ENCODE measurements at places on chromosomes 11 and 22.

DNA sequence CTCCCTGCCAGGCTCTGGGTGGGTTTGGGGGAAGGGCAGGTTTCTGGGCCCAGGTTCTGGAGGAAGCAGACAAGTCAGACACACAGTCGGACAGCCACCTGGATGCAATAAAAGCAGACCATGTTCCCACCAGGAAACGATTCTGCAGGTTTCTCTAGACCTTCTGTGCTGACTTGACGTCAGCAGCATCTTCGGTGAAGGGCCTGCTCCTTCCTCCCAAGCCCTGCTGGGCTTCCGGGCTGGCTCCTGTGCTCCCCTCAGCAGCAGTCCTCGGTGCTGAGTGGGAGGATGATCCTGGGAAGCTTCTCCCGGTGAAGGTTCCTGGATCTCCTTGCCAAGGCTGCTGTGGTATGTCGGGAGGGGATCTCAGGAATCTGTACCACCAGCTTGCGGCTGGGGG lies 240.0 kb downstream of the GRIK4 start:
- no peak for DNase-seq

DNA sequence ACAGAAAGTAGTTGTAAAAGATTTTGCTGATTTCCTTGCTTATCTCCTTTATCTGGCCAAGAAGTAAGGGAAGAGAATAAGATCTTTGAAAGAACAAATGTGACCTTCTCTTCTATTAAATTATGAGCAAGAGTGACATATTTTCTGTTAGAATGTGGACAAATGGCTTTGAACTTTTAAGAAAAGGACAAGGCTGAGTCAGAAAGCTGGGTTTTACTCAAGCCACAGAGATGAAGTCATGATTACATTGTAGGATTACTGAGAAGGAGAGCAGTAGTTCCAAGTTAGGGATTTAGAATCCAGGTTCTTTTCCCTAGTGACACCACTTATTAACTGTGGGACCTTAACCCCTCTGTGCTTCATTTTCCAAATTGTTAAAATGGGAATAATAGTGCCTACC lies 13.5 kb downstream of the CCDC90B start:
- no peak for DNase-seq

DNA sequence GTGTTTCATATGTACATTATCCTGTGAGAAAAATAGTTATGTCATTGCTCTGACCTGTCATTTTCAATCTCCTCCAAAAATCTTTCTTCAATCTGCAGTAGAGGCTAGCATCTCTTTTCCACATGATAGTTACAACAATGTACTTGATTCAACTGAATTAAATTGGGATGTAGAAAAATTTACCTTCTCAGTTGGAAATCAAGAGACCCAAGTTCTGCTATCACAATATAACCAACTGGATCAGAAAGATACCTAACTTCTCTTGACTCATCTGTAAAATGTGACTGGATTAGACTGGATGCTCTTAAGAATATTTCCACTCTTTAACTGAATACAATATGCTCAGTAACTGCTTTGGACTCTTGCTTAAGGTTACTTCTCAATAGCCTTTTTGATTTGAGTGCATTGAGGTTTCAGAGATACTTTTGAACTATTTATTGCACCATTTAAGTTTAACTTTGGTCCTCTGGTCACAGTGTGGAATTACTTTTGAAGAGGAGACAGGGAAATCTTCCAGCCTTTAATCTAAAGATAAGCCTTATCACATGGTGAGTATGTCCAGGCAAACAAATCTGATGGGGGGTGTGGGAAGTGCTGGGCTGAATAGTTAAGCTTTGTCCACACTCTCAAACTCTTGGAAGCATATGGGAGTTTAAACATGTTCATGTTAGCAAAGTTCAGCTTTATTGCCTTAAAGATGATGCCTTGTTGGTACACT lies 82.3 kb downstream of the YAP1 start:
- DNase-seq, result no peak

DNA sequence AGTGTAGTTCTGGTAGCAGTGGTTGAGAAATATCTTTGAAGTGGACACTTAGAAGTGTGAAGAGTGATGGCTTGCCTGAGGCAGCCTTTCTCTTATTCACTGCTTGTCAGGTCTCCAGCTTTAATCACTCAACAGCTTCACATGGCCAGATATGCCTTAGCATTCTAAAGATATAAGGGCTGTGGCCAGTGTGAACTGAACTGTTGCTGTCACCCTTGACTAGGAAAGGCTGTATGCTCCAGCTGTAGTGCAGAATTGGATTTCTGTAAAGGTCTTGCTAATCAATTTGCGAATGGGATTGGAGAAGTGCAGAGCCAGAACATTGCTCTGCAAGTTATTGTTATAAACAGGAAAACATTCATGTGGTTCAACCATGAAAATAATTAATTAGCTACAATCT lies 266.7 kb downstream of the TMEM135 start:
- no peak for DNase-seq

DNA sequence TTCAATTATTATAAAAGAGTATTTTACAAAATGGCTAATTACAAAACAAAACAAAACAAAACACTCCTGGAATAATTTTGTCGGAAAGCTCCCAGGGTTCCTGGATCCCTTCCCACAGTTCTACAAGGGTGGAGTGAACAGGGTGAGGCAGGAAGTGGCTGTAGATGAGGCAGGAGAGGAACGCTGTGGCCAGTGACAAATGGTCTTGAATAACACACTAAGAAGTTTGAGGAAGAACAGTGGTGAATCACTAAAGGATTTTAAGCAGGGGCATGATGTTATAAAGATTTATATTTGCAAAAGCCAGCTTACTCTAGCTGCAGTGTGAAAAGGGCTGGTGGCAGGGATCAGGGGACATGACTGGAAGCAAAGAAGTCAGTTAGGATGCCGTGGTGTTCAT lies 33.8 kb upstream of the APOA1 start:
- DNase-seq, result no peak

GRCh38 chr11:3201677-3202181 lies 16.9 kb downstream of the MRGPRG start:
- DNase-seq, result no peak

GRCh38 chr11:48032721-48033120 lies 52.4 kb downstream of the PTPRJ start:
- DNase-seq, result no peak

- no peak for DNase-seq
These were observed 86.5 kb upstream of the HTATIP2 start for GRCh38 chr11:20277014-20277413.

DNA sequence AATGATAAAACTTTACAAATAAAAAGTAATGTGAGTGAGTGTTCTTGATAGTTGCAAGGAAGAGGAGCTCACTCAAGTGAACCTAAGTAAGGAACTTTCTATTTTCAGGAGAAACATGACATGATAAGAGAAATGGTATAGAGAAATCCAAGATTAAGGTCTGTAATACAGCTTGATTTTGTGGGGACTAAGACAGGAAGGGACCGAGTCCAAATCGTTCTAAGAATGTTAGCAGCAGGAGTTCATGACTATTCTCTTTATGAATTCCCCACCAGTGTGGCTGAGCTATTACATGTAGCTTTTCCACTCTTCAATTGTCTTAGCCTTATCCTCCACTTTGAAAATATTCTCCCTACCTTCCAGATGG lies 698.6 kb upstream of the ARHGAP42 start:
- no peak for DNase-seq

DNA sequence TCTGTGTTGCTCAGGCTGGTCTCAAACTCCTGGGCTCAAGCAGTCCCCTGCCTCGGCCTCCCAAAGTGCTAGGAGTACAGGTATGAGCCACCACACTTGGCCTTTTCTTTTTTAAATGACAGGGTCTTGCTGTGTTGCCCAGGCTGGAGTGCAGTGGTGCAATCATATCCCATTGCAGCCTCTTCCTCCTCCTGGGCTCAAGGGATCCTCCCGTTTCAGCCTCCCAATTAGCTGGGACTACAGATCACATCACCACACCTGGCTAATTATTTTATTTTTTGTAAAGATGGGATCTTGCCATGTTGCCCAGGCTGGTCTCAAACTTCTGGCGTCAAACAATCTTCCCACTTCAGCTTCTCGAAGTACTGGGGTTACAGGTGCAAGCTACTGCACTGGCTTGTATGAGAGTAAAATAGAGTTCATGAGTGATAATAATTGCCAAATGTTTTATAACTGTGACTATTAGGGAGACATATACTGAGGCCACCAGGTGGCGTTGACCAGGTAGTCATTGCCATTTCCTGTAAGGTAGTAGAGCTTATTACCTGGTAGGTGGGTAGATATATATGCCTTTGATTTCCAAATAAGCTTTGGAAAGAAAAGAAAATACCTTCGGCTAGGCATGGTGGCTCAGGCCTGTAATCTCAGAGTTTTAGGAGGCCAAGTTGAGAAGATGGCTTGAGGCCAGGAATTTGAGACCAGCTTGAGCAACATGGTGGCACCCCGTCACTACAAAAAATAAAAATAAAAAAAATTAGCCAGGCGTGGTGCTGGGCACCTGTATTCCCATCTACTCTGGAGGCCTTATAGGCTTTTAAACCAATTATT lies 5.4 kb downstream of the FDX1 start:
- peak; percentile 23 for DNase-seq

GRCh38 chr11:43925932-43926505 lies 16.4 kb upstream of the C11orf96 start:
- DNase-seq, result no peak

GRCh38 chr11:14339356-14339755 lies 19.6 kb downstream of the RRAS2 start:
- DNase-seq, result no peak

- DNase-seq, result no peak
These were observed 357.4 kb downstream of the INSC start for GRCh38 chr11:15471895-15472799.

DNA sequence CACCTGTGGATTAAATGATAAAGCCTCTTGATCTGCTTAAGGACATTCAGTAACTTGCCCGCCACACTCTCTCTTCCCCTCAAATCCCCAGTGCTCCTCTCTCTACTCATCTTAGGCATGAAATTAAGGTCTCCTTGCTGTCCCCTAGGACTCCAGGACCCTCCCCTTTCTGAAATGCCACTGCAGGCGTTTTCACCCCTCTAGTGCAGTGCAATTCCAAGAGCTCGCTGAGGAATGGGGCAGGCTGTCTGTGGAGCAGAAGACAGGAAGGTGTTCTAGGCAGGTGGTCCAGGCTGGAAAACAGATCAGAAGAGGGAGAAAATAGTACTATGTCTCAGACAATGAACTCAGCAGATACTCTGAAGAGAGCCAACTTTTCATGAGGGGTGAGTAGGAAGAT lies 55.8 kb upstream of the ARHGAP42 start:
- DNase-seq, result no peak

DNA sequence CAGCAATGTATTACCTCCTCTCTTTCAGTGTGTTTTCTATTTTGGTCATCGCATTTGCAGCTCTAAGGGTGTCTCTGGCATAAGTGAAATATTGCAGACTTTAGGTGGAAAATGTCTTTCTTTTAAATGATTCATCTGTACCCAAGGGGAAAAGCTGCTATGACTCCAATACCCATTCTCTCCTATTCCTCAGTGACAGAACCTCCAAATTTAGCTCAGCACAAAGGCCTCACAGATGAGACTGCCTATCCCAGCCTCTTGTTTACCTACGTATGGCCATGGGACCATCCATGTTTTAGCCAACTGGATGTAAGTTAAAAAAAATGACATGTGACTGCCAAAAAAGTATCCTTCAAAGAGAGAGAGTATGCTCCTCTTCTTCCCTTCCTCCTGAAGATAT lies 7.9 kb downstream of the MTMR2 start:
- DNase-seq, result no peak

DNA sequence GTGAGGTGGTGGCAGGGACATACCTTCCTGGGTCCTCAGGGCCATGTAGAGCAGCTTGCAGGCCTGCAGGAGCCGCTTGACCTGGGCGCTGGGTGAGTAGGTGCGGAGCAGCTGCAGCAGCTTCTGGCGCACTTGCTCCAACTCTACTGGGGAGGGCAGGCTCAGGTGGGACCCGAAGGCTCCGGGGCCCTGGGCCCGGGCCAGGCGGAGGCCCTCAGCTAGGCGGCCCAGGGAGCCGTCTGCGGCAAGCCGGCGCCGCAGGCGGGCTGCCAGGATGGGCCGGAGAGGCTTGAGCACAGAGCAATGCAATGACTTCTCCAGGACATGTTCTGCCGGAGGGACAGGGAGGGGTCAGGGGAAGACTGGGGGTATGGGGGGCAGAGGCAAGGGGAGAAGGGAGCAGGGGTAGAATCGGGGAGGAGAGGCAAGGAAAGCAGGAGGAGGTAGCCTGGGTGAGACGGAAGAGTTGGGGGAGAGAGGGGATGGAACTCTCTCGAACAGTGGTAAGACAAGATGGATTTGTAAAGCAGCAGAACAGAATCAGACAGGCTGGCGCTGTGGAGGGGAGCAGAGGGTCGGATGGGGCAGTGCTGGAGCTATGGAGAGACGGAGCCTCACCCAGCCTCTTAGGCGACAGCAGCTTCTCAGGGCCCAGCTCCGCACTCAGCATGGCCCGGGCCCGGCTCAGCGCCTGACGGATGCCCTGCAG lies 2.2 kb downstream of the RIN1 start:
- no peak for DNase-seq

GRCh38 chr11:109964487-109964886 lies 128.7 kb upstream of the ZC3H12C start:
- no peak for DNase-seq

- no peak for DNase-seq
These were observed 199.9 kb downstream of the FAM181B start for GRCh38 chr11:82533628-82534327.

DNA sequence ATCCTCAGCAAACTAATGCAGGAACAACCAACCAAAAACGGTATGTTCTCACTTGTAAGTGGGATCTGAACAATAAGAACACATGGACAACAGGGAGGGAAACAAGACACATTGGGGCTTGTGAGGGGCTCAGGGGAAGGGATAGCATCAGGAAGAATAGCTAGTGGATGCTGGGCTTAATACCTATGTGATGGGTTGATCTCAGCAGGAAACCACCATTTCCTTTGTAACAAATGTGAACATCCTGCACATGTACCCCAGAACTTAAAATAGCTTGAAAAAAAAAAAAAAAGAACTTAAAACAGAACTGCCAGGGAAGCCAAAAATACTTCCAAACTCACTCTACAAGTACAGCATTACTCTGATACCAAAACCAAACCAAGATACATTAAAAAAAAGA lies 33.8 kb downstream of the CASP4 start:
- no peak for DNase-seq

DNA sequence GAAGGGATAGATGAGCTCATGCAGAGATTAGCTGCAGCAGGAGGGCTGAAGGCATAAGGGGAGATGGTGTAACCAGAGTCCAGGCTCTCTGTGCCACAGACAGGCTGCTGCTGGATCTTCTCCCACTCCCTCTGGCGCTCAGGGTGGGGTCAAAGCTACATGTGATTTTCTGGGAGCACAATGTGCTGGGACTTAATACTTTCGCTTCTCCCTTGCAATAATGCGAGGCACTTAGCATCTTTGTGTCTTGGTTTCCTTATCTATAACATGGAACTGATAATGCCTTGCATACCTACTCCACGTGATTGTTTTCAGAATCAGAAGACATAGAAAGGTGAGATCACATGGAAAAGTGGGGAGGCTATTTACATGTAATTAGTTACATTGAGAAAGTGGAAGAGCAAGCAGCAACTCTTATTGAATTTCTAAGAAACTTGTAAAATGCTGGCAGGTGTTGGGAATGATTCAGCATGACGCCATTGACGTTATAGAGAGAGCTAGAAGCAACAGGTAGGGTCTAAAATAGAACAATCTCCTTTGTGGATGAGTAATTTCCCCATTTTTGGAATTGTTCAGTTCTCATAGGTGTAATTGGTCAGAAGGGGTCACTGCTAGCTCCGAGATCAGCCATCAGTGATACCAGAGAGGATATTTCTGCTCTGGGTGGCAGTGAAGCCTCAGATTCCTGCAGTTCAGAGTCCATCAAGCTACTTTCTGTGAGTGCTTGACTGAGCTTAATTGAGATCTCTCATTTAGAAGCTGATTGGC lies 8.2 kb upstream of the OR9I1 start:
- no peak for DNase-seq

- DNase-seq, result no peak
These were observed 7.2 kb downstream of the PPFIBP2 start for GRCh38 chr11:7520981-7521487.
